ENCODE measurements at places on chromosomes 2 and 18.

DNA sequence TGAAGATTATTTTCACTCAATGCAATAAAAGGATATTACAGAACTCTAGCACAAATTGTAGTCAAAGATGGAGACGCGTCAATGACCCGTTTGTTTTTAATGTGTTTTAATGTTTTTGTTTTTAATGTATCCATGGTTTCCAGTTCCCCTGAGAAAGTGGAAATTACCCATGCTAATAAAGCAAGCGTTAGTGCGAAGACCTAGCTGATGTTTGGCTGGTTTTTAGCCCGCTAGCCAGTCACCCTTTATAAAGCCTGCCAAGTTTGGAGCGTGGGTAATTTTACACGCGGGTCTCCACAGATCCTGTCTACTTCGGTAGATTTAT, 430 bp upstream of the CHMP1B start:
- no peak for DNase-seq

- DNase-seq = peak; percentile 51
Observed at GRCh38 chr2:134668821-134669220, 50.0 kb downstream of the TMEM163 start.

DNA sequence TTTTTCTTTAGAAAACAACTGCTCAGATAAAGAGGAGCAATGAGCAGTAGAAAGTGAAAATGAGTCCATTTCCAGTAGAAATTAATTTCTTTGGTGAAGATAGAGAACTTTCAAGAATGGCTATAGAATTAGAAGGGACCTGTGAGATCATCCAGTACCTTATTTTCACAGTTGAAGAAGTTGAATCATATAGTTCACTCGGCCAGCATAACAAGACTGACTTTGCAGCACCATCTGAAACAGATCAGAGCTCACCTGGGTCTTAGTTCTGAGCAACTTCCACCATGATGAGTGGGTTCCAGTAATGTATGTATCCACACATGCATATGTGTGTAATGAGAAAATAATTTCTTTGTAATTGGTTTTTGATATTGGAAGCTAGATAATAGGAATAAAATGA, 58.6 kb downstream of the CERS6 start:
- DNase-seq = no peak

DNA sequence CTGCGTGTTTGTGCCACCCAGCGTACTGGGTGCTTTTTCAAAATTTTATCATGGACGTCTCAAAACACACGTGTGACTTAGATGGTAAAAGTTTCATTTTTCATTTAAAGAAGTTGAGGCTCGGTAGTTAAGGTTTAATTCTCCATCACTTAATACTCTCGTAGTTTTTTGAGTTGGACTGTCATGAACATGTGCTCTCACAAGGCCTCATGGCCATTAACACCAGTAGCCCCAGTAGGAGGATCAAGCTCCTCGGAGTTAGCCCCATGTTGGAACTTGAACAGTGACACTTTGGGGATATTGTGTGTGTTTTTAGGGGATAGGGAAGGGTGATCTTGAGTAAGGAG, 15.3 kb downstream of the NMUR1 start:
- no peak for DNase-seq

DNA sequence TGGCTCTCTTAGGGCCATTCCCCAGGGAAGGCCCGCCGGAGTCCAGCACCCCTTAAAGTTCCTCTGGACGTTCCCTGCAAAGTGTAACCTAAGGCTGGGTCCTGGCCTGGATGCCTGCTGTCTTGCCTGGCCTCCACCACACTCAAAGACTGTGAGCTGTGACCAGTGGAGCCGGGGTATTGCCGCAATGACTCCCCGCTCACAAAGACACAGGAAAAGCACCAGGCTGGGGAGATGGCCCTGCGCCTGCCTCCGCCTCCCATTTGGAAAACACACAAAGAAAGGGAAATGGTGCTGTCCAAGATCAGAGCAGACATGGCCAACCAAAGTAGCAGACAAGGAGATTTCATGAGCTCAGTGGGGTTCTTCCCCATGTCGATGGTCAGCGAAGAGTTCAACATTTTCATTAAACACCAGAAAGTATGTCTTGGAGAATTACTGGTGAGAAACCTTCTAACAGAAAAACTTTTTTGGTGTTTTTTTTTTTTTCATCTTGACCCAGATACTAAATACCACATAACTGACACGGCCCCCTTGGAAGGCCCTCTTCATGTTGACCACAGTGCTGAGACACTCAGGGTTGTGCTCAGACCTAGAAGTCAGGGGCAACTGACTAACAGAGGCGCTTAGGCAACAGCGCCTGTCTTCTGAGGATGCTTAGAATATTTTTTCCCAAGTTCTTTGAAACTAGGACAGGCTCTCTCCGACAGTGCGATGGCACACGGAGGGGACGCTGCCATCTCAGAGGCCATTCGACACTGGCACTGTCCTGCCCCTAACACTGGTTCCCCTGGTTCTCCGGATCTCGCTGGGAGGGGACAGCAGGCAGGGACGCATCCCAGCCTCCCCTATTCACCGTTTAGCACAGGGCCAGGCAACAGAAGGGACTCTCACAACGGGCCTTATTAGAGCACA, 226.4 kb upstream of the ID2 start:
- DNase-seq = no peak

DNA sequence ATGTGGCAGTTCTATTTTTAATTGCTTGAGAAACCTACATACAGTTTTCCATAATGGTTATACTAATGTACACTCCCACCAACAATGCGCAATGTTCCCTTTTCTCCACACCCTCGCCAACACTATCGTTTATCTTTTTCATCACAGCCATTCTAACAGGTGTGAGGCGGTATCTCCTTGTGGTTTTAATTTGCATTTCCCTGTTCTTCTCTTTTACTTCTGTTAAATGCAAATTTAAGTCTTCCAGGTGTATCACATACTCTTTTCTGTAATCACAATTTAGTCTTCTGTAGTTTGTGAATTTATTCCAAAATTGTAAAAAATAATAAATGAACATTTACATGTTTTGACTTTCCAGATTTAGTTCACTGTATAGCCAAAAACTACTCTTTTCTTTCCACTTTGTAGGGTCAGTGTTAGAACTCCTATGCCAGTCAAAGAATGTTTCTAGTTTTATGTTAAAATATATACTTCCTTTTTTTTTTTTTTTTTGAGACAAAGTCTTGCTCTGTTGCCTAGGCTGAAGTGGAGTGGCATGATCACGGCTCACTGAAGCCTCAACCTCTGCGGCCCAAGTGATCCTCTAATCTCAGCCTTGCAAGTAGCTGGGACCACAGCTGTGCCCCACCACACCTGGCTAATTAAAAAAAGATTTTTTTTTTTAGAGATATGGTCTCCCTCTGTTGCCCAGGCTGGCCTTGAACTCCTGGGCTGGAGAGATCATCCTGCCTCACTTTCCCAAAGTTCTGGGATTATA, 15.4 kb upstream of the ACYP2 start:
- no peak for DNase-seq

DNA sequence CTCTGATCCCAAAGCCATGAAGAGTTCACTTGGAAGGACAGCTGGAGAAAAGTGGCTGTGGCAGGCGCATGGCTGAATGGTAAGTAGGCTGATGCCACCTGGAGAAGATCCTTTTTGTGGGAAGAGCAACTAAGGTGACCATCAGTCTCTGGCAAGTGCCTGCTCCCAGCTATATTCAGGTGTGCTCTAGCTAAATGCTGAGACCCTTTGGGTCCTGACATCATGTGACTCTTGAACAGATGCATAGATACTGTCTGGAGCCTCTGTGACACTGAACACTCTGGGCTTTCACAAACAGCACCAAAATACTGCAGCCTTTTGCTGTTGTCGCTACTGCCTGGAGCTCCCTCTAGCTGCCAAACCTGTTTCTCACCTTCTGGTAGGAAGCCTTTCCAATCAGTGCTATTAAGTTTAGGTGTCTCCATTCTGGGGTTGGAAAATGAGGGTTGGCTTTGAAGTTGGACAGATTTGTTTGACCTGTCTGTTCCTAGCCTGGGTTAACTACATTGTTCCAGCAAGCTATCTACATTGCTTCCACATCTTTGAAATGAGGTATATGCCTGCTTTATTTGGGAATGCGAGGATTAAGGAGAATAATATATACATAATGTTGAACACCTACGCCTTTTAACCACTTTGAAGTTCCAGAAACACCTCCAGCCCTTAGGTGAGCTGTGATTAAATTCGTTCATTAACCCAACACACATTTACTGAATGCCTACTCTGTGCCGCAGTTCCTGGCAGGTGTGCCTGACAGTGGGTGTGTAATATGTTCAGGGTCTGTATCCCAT, 3.1 kb downstream of the EGR4 start:
- no peak for DNase-seq

DNA sequence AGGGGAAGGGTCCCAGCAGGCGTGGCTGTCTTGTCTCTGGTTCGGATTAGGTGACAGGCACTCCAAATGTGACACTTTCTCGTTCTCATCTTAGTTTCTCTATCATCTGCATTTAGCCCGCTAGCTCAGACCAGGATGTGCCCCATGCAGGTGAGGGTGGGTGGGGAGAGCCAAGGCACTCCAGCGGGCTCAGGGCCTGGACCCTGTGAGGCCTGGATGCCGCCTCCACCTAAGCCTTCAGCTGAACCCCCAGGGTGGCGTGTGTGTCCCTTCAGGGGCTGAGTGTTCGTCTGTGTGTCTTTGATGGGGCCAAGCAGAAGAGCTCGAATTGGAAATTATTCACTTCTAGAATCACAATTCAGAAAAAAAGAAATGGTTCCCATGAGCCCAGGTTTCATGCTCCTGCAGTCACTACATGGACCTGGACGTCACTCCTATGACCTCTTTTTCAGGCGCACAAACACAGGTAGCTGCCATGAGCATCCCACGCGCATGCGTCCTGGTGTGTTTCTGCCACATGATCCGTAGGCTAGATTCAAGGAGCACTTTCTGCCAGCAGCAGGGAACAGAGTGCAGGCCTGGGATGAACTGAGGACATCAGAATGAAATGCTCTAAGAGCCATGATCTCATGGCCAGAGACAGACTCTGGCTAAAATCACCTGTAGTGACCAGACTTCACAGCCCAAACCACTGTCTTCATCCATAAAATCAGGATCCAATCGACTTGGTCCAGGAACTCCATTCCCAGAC, 25.8 kb downstream of the CIDEA start:
- DNase-seq = no peak

DNA sequence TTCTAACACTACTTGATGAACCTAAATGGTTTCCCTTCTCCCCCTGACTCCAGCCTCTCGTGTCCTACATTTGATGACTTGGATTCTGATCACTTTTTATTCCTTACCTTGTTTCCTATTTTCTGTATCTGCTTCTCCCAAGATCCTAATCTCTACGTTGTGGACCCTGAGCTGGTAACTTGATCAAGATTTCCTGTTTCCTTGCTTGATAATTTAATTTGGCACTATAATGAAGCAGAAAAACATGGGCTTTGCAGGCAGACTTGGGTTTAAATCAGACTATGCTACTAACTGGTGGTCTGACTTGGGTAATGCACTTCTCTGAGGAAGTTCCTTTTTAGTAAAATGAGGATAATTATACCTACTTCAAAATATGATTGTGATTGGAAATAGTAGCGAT, 11.7 kb upstream of the FBXO11 start:
- DNase-seq = no peak

DNA sequence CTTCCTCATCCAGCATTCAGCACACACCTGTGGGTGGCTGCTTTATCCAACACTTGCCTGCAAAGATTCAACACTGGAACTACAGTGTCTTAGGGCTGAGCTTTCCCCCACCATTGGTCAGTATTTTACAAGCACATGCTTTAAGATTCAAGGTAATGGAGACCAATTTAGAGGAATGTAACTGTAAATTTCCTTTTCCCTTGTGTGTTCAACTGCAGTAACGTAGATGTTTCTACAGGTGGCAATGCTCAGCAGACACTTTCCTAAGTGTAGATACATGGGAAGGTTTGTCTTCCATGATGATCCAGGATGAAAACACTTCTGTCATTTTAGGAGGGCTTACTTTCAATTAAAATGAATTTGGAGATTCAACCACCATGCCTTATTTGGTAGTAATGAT, 143.6 kb upstream of the PXDN start:
- DNase-seq = no peak

DNA sequence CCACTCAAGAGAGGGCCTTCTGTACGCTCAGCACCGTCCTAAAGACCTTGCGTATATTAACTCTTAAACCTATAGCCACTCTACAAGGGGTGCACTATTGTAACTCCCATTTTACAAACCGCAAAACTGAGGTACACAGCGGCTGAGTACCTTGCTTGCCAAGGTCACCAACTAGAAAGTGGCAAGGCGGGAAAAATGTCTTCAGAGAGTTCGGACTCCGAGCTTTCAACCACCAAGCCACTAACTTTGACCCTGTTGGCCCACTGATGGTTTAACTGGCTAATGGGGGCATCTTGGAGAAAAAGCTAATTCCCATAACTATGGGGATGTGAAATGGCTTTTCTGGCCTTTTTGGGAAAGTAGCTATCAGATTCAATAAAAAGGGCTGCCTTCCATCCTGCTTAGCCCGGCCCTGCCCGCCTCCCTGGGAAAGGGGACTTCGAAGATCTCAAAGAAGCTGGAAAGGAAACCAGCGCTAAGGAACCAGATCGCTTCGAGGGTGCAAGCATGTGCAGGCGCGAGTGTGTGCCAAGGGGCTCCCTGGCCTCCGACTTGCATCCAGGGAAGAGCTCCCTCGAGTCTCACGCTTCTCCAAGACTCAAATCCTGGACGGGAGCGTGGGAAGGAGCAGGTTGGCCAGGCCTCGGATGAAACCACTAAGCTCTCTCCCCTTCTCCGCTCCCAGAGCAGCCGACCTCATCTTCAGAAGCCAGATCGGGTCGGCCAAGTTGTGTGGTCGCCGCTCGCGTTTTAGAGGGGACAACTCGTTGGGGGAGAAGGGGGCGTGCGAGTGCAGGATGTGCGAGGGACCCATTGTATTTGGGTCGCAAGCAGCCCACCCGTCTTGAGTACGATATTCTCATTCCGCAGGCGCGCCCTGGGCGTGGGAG, 2.2 kb upstream of the SP5 start:
- no peak for DNase-seq

DNA sequence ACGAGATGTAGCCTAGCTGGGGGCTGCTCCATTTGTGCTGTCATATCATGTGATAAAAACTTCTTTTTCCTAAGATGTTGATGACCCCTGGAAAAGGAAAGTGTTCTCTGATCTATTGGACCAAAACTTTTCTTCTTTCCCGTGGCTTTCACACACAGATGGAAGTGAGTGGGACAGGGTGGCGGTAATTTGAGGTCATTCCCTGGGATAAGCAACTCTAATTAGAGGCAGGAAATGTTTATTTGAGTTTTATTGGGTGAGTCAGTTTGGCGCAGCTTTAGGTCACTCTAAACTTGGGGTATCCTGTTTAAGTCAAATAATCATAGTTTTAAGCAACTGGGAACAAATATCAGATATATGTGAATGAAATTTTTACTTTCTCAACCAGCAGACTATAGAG, 221.0 kb upstream of the EPAS1 start:
- DNase-seq = no peak

- no peak for DNase-seq
Observed at GRCh38 chr18:9575558-9575957, 38.8 kb downstream of the PPP4R1 start.

DNA sequence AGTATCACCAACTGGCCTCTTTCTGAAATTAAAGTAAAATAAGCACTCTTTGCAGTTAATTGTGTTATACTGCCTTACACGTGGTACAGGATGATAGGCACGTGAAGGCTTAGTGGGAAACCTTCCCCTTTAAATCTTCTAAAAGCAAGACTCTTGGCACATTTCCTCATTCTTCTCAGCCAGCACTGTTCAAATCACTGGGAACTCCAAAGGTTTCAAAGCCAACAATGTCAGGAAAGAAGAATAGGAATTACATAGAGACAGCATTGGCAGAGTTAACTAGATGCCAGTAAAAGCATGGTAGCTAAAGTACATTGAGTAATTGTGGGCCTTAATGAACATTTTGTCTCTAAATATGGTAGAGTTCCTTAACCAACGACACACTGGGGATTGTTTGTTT, 96.4 kb downstream of the DTNA start:
- no peak for DNase-seq

Measured in activated CD8-positive, alpha-beta memory T cell treated with anti-CD3 and anti-CD28 coated beads for 1 hour (primary cell).